ENCODE measurements at places on chromosomes 7 and 10.

- DNase-seq: no peak
Observed at GRCh38 chr7:159197066-159197975, 52.7 kb upstream of the VIPR2 start.

GRCh38 chr7:130958846-130959245 lies 224.8 kb upstream of the KLF14 start:
- DNase-seq: no peak

DNA sequence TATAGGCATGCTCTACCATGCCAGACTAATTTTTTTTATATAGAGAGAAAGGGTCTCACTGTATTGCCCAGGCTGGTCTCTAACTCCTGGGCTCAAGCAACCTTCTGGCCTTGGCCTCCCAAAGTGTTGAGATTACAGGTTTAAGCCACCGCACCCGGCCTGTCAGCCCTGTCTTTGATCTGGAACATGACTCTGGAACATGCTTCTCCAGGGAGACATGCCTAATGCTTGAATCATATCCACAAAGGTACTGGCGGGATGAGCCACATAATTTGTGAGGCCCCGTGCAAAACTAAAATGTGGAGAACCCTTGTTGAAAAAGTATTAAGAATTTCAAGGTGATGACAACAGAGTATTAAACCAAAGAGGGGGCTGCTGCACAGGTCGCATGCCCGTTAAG lies 282.8 kb downstream of the ARHGAP12 start:
- no peak for DNase-seq

DNA sequence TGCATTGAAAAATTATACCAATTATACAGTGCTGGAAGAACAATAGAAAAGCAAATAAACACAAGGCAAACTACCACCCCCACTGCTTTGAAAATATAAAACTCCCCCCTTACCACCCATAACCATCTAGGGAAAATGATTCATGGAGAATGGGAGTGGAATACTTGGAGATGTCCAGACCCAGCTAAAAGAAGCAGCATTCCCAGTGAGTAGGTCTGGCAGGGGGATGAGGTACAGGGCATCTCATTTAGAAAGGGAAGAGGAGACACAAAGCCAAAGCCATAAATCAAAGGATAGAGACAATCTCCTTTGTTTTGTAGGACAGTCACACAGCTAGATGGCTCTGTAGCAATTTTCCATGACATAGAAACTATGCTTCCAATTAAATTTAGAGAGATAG lies 36.0 kb upstream of the DGKI start:
- DNase-seq: no peak

DNA sequence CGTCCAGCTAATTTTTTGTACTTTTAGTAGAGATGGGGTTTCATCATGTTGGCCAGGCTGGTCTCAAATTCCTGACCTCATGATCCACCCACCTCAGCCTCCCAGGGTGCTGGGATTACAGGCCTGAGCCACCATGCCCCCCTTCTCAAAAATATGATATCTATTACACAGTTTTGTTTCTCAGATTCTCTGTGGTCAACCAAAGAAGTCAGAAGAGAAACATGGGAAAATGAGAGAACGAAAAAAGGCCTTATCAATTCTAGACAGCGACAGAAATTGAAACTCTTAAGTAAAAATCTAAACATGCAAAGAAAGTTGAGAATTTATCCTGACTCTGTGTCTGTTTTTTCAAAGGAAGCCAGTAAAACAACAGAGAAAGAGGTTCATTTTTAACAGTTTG lies 283.8 kb upstream of the PLXDC2 start:
- DNase-seq: no peak

GRCh38 chr10:131778842-131779241 lies 122.0 kb upstream of the PPP2R2D start:
- DNase-seq: no peak

DNA sequence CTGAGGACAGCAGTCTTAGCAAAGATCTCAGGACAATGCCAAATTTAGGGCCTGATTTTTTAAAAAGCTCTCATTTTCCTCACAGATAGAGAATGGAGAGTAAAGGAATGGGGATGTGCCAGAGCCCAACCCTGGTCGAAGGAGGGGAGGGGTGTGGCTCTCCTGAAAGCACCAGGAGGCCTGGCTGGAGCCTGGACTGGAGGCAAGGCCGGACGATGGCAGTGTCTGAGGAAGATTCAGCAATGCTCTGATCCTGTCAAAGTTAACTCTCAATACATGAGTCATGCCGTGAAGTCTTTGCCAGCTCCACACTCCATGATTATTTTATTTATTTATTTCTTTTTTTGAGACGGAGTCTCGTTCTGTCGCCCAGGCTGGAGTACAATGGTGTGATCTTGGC lies 108.3 kb downstream of the UPF2 start:
- DNase-seq: no peak

GRCh38 chr7:94418851-94419250 lies 24.2 kb downstream of the COL1A2 start:
- no peak for DNase-seq

DNA sequence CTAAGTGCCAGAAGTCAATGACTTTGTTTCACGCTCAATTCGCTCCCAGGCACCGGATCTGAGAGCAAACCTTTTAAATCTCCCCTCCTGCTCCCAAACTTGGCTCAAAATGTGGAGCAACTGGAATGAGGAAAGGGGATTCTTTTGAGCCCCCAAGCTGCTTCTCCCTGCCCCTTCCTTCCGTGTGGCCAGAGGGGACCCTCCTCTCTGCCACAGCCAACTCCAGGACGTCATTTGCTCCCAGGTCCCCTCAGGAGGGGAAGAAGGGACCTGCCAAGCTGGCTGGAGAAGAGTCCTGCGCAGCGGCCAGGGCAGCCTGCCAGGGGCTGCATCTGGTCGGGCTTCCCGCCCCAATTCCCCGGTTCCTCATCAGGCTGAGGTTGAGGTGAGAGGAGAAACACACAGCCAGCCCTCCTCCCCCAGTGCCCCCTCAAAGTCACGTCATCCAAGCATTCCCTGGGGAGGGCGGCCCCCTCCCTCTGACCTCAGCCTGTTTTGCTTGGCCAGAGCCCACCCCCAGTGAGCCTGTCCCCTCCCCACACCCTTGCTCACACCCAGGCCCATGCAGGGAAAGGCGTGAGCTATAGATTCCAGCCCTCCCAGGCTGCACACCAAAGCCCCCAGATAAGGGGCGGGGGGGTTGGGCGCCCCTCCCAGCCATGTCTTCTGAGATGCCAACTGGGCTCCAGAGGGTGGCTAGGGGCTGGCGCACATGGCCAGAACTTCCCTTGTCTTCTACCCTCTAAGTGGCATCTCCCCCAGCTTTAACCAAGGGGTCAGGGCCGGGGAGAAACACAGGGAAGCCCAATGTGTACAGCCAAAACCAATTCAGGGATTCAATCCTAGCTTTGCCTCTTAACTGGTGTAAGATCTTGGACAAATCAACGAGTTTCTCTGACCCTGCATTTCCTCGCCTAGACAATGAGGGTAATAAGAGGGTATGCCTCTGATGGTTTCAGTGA lies 35.0 kb downstream of the SH3PXD2A start:
- no peak for DNase-seq

DNA sequence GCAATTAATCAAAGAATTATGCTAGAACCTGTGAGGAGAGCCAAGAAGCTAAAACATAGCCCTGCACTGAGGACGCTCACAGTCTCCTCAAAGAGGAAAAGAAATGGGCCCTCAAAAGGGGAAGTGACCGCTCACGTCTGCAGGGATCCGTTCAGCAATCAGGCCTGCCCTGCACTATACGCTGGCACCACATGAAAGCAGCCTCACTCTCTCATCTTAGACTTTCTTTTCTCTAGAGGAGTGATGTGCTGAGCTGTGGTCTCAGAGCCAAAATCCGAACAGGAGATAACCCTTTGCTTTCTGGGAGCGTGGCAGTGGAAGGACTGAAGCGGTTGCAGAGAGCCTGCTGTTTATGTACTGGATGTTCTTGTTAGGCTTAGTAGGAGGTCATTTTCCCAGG lies 6.3 kb upstream of the IL2RA start:
- no peak for DNase-seq

DNA sequence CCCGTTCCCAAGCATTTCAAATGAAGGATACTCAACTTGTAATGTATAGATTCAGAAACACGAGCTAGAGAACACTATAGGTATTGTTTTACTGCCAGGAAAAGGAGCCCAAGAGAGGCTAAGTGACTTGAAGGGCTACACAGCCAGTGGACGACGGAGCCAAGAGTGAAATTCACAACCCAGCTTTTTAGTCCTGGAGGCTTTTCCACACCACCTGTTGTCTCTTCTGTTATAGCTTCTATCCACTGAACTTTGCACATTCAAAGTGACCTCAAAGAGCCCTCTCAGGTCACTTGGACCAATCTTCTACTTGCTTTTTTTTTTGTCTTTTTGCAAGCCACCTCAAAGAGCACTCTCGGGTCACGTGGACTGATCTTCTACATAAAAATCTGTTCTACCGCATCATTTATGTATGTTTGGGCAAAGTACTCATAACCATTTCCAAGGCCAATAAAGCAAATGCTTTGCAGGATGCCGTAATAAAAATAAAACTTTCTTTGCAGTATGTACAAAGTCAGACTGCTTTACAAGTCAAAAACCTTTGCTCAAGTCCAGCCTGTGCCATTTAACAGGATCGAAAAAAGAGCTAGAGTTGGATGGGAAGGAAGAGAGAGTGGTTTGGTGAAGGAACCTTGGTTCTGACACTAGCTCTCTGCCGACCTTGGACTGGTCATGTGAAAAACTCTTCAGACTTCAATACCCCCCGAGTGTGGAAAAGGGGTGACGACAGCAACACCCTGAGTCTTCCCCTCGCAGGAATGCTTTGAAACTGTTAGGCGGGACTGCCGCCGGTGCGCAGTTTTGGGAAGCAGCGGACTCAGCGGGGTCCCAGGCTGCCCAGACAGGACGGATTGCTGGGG lies 821 bp downstream of the SLC35B4 start:
- no peak for DNase-seq

DNA sequence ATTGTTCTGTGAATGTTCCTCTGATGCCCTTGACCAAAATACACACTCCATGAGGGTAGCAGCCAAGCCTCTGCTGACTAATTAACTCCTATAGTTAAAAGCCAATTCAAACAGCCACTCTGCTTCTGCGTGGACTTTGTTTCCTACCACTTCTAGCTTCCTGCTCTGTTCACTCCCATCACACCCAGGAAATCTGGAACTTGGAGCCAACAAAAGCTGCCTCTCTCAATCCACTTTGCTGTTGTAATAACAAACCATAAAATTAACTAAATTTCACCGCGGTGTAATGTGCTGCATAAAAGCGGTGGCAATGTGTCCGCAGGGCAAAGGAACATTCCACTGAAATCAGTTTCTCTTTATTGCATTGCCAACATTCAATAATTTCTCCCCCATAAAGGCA lies 239.5 kb downstream of the PLXNA4 start:
- no peak for DNase-seq

GRCh38 chr7:54877683-54878082 lies 118.7 kb upstream of the SEC61G start:
- no peak for DNase-seq

GRCh38 chr7:96287559-96287958 lies 34.3 kb downstream of the SLC25A13 start:
- DNase-seq: no peak

Measured in activated CD4-positive, CD25-positive, alpha-beta regulatory T cell (primary cell).